ENCODE measurements at places on chromosomes 2 and 18.

- DNase-seq: no peak
Observed at GRCh38 chr2:174839662-174840061, 75.4 kb upstream of the CHRNA1 start.

DNA sequence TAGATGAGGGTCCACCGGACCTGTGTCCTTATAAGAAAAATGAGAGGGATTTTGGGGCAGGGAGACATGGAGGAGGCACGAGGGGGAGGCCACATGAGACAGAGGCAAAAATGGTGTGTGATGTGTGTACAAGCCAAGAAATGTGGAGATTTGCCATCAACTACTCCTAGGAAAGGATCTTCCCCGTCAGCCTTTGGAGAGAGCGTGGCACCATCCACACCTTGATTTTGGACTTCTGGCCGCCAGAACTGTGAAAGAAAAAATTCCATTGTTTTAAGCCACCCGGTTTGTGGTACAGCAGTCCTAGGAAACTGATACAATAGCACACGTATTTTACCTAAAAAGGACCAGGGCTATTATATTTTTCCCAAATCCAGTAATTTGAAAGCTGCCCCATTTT lies 829.0 kb upstream of the SALL3 start:
- DNase-seq: no peak

GRCh38 chr2:181467966-181468707 lies 11.0 kb downstream of the ITGA4 start:
- DNase-seq: no peak

DNA sequence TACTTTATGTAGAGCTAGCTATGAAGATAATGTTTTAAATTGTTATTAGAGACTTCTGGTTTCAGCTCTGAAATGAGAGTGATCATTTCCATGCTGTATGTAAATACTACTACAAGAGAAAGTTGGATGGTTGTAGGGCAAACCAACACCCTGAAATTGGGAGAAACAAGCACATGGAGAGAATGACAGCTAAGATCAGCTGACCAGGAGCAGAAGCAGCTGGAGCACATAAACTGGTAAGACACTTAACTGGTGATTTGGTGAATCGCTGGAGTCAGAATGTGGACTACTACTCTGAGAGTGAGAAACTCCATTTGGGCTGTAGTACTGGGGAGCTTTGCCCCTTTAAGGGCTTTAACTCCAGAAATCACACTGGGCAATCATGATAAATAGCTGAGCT lies 226.8 kb downstream of the RND3 start:
- DNase-seq: no peak

- no peak for DNase-seq
Observed at GRCh38 chr2:96501886-96502810, 3.0 kb downstream of the NEURL3 start.

DNA sequence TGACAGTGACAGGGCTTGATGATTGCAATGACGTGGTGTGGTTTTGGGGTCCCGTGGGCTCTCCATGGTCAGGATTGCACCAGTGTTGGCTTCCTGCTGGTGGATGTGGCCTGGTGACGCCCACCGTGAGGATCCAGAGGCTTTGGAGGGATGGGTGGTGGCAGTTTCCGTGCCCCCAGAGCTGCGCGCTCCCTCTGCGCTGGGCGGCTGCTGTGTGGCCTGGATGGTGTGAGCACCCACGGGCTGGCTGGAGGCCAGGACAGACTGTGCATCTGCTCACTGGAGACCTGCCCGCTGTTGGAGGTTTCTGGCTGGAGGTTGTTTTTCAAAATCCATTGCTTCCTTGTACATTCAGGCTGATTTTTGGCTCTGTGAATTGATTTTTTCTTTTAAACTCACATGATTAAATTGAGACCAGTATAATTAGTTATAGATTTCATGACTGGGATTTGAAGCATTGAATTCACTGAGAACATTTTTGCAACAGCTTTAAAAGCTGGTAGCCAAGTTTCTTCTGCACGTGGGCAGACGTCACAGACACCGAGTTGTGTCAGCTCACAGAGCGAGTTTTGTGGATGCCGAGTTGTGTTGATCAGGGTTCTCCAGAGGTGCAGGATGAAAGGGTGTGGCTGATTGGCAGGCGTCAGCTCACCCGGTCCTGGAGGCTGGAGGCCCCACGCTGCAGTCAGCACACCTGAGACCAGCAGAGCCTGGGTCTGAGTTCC lies 72.7 kb downstream of the KCNG2 start:
- DNase-seq: no peak

DNA sequence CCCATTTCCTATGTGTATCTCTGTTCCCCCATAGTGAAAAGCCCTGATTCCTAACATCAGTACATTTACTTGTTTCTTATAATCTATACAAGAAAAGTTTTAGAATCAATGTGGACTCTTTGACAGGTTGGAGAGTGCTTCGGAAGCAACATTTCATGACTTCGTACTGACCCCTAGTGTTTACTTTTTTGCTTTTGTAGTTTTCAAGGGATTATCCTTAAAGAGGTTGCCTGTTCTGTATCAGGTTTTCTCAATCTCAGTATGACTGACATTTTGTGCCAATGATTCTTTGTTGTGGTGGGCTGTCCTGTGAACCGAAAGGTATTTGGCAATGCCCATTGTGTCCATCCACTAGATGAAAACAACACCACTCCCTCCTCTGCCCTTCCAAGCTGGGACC lies 43.3 kb upstream of the SERPINB2 start:
- no peak for DNase-seq

- no peak for DNase-seq
Observed at GRCh38 chr2:205139822-205140463, 542.4 kb upstream of the NRP2 start.

DNA sequence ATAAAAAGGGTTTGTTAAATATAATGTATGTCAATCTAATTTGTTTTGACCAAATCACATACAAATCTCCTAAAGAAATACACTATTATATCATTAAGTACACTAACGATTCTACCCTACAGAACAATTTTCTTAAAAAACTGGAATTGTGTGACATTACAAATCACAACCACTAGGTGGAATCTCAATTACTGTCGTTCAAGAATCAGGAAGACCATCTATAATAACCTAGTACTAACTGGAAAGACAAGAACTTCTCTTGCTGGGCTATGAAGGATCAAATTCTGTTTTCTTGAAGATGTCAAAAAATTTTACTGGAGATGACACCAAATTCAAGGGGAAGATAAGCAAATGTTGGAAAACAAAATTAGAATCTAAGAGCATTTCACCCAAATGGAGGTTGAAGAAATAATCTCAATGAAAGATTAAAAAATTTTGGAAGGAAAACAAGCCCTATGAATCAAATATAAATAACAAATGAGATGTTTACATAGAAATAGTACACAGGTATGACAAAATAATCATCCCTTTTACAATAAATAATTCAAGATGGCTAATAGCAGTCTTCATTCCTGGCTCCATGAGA lies 110.9 kb downstream of the STK39 start:
- no peak for DNase-seq

DNA sequence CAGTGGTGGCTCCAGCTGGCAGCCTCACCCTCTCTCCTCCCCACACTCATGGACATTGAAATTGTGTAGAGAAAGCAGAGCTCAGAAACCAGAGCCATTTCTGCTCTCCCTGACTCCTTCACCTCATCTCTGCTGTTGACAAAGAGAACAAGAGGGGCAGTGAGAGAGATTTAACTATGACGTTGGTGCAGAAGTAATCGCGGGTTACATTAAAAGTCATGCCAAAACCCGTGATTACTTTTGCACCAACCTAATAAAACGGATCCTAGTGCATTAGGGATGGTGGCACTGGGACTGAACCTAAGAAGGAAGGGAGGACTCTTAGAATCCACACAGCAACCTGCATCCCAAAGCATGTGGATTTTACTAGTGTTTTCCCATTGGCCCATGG lies 113.3 kb upstream of the CDC42EP3 start:
- no peak for DNase-seq

DNA sequence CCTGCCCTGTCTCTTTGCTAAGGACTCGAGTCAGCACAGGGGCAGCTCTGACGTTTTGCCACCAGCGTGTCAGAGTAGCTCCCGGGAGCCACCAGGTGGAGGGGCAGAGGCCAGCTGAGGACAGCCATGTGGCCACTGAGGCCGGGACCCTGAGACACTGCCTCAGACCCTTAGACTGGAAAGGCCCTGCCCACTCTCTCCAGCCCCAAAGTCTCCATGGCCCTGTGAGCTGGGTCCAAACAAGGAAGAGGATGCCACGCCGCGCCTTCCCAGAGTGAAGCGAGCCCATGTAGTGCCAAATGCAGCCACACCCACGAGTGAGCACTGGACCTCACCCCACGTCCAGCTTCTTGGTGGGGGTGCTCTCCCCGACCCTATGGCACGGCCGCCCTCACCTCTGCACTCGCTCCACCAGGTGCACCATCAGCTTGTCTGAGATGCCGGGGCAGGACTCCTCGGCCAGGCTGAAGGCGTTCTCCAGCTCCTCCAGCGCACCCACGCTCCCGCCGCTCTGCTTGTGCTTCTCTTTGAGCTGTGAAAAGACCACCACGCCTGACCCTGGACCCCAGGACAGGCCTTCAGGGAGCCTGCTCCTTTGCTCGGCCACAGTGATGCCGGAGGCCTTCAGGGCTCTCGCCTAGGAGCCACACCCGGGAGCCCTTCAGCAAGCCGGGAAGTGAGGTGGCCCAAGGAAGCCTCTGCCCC lies 12.2 kb downstream of the STK25 start:
- DNase-seq: no peak

- no peak for DNase-seq
Observed at GRCh38 chr2:110157153-110157793, 41.7 kb upstream of the MALL start.

DNA sequence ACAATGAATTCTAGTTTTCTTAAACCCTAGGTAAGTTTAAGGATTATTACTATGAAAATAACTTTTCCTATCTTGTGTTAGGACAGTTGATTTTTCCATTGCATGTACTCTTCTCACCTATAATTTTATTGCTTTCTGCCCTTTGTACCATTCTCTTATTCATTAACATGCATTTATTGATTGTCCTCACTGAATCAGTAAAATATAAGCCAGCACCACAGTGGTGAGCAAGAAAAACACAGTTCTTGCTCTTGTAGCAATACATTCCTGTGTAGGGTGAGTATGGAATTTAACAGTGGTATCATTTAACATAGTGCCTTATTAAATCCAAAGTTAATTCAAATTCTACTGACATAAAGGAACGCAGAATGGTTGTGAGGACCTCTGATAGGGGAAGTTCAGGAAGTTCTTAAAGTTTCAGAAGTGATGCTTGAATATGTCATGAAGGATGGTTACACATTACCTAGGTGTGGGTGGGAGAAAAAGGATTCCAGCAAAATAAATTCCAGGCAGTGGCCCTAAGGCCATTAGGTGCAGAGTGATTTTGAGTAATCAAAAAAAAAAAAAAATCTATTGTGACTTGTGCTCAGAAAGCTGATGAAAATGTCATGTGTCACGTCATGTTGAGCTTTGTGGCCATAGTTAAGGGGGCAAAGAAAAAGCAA lies 104.7 kb upstream of the DSEL start:
- no peak for DNase-seq

- peak; percentile 68 for DNase-seq
Observed at GRCh38 chr2:24721470-24721869, 71.7 kb downstream of the PTRHD1 start.

DNA sequence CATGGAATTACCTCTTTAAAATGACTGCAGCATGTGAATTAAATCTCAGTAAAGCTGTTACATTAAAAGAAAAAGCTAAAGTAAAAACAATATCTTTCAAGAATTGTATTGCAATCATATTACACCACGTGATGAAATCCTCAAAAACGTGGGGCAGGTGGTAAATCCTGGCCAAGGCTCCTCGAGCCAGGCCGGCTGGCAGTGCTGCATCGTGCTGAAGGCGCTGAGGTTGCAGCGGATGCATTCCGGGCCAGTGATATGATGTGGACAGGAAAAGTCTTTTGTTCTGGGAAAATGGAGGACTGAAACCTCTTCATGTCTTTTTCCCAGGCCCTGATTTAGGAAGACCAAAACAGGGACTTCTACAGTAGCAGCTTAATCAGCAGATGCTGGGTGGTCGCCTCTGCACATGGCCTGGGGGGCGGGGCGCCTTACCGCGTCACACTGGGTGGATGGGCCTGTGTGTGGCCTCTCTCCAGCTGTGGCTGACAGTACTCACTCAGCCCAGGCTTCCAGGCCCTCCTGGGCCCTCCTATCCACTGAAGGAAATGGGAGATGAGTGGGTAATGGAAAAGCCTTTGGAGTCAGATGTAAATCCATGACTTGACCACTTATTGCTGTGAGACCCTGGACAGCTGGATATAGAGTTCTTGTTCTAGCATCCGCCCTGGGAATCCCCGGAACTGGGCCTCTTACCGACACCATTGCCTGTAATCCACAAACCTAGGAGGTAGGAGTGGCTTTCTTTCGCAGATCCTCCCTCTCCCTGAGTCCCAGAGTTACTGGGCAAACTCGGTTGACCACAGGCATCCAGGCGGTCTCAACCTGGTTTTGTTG lies 45.1 kb downstream of the PROC start:
- no peak for DNase-seq

DNA sequence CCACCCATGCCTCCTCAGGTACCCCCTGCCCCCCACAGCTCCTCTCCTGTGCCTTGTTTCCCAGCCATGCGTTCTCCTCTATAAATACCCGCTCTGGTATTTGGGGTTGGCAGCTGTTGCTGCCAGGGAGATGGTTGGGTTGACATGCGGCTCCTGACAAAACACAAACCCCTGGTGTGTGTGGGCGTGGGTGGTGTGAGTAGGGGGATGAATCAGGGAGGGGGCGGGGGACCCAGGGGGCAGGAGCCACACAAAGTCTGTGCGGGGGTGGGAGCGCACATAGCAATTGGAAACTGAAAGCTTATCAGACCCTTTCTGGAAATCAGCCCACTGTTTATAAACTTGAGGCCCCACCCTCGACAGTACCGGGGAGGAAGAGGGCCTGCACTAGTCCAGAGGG lies 803 bp upstream of the DES start:
- no peak for DNase-seq

DNA sequence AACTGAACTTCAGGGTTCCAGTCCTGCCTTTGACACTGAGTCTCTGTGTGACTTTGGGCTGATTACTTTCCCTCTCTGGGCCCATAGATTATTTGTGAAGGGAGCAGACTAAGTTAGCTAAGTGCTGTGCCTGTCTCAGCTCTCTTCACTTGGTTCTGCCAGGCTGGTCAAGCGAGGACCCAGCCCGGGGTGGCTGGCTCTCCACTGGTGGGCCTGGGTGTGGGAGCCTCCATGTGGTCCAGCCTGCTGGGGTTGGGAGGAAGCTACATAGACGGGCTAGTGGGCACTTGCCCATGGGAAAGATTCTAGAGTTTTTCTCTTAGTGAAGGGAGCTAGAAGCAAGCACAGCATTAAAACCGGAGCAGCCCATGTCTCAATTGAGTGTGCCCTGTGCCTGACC lies 59.0 kb downstream of the DYSF start:
- DNase-seq: no peak

DNA sequence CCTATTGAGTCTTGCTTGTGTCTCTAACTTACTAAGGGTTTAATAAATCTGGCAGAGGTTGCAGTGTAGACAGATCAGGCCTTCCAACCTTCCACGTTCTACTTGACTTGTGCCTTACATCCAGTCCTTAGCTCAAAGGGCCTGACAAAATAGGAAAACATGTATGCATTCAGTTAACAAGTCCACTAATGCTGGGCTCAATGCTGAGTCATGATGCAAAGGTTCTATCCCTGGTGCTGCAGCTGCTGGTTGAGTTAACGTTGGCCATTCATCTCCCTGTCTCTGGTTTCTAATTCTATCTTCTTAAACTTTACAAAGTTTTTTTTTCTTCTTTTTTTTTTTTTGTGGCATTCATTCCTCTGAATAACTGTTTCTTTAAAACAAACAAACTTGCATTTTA lies 46.3 kb upstream of the ITGB6 start:
- DNase-seq: no peak

Data from tibial nerve (tissue), 4 donors.